NCI-H2227 treated with DMSO at 0.1 percent for 48 hours (cell line): ENCODE measurements at places on chromosomes 13 and 19.
A peak's percentile ranks its signal among the peaks of the same experiment; 100 is the strongest.

DNA sequence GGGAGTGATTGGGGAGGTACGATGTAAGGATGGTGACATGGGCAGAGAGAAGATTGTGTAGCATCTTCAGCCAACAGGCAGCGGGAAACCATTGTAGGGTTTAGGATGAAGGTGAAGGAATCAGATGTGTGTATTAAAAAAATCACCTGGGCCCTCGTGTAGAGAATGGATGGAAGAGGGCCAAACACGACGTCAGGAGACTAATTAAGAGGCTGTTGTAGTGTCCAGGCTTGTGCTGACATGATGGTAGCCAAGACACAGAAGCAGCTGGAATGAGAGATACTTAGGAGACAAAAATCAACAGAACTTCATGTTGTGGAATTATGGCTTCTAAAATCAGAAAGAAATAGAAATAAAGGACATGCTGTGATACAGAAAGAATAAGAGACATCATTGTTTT is 41.2 kb upstream of the ARGLU1 start:
- no peak for DNase-seq

- DNase-seq, result no peak
These were observed 1.9 kb upstream of the ZNF580 start for GRCh38 chr19:55638864-55639359.

DNA sequence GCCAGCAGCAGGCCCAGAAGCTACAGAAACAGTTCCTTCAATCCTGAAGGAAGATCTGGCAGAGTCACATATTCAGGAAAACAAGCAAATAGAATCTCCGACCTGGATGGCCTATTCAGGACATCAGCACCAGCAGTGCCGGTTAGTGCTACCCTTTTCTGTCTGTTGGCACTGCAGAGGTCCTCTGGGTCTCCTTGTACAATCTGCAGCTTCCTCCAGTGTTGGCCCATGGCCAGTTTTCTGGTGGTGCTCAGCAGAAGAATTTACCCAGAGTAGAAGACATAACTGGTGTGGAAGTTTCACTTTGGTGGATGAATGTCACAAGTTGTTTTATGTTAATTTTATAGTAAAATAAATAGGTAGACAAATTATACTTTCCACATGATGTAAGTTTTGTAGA is 498.1 kb downstream of the COG6 start:
- no peak for DNase-seq

DNA sequence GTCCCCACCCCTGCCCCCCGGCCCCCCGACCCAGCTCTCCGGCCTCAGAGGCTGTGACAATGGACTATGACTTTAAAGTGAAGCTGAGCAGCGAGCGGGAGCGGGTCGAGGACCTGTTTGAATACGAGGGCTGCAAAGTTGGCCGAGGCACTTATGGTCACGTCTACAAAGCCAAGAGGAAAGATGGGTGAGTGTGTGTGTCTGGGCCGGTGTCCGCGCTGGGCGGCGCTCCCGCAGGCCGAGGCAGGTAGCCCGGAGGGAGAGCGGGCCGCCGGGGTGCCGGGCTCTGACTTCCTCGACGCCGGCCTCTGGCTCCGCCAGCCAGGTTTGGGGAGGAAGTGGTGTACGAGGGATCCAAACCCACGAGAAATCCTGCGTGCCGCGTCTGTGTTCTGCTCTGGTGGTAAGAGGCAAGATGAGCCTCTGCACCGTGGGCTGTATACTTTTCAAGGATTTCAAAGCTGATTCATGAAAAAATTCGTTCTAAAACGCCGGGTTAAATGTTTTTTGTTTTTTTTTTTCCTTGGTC is 718 bp downstream of the CDK8 start:
- DNase-seq, result peak; percentile 6

GRCh38 chr13:37986811-37987210 is 117.2 kb upstream of the TRPC4 start:
- no peak for DNase-seq

- peak; percentile 84 for DNase-seq
These were observed 41.6 kb upstream of the ZNF730 start for GRCh38 chr19:23075031-23075733.

- no peak for DNase-seq
These were observed 368.8 kb upstream of the TSHZ3 start for GRCh38 chr19:31718032-31718431.

GRCh38 chr19:45901912-45902650 is at the start of gene MYPOP:
Gene MYPOP (minus strand): TSS chr19:45902613. CDS start chr19:45901773, 840 bp downstream.
- no peak for DNase-seq

- no peak for DNase-seq
These were observed 28.3 kb upstream of the CEBPG start for GRCh38 chr19:33345163-33345562.

- no peak for DNase-seq
These were observed 41.2 kb downstream of the BRD4 start for GRCh38 chr19:15291089-15291488.

GRCh38 chr13:103006641-103007426 is 59.4 kb downstream of the SLC10A2 start:
- DNase-seq, result no peak

DNA sequence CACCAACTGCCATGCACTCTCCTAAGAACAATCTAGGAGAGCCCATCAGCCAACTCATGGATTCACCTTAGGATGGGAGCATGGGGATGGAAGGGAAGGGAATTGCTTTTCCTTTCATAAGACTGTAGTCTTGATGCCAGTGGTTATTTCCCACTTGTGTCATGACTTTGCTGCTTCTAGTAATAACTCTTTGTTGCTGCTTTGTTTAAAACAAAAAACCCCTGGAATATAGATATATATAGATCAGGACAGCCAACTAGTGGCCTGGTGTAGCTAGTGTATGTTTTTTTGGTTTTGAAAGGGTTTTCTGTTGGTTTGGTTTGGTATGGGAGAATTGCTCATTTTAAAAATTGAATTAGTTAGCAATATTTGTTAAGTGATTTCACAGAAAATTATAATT is 39.3 kb upstream of the KCTD4 start:
- DNase-seq, result no peak
